Activated CD8-positive, alpha-beta memory T cell treated with anti-CD3 and anti-CD28 coated beads for 1 hour (primary cell): ENCODE measurements at places on chromosomes 3 and 15.

DNA sequence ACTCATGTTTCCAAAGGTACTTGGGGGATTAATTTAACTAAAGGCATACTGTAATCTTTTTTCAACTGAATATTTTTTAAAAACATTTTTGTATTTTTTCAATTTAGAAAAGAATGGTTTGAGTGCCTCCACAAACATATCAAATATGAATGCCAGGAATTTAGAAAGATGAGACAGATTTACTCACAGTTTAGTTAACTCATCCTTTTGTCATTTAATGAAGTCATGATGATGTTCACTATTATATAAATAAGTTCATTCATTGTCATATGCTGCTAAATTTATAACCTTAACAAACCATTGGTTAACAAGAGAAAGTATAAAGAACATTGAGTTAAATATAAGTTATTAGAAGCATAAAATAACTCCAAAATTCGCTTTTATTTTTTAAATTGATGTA lies 50.0 kb downstream of the FGF7 start:
- DNase-seq: no peak

GRCh38 chr15:40282147-40282868 lies 556 bp downstream of the ANKRD63 start:
- DNase-seq: no peak

- no peak for DNase-seq
Measured at GRCh38 chr3:183244981-183245476, 8.0 kb upstream of the B3GNT5 start.

DNA sequence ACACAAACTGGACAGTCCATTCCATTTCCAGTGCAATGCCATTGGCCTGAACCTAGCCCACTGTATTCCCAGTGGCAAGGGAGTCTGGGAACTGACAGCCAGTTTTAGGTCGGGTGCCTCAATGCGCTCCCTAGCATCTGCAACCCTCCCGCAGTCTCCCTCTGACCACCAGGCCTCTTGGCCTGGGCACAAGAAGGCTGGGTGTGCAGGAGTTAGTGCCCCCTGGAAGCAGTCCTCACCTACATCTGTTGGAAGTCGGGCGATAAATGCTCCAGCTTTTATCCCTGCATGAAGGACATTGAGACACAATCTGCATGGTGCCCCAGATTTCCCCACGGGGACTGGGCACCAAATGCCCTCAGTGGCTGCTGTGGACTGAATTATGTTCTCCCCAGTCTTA lies 12.7 kb downstream of the C3orf22 start:
- no peak for DNase-seq

GRCh38 chr3:184314363-184314699 lies at the start of gene EIF4G1:
EIF4G1 (plus strand) TSS chr3:184314606; CDS start chr3:184315797, 1,191 bp downstream.
- peak; percentile 78 for DNase-seq

- no peak for DNase-seq
Measured at GRCh38 chr3:120114981-120115380, 20.7 kb upstream of the GSK3B start.

- DNase-seq: no peak
Measured at GRCh38 chr3:142568393-142569017, 10.0 kb downstream of the ATR start.

GRCh38 chr3:140956058-140956835 lies 14.6 kb downstream of the SLC25A36 start:
- DNase-seq: no peak

GRCh38 chr3:64680334-64680733 lies 7.5 kb downstream of the ADAMTS9 start:
- DNase-seq: no peak

- DNase-seq: no peak
Measured at GRCh38 chr3:48945432-48945831, 26.8 kb downstream of the ARIH2 start.

DNA sequence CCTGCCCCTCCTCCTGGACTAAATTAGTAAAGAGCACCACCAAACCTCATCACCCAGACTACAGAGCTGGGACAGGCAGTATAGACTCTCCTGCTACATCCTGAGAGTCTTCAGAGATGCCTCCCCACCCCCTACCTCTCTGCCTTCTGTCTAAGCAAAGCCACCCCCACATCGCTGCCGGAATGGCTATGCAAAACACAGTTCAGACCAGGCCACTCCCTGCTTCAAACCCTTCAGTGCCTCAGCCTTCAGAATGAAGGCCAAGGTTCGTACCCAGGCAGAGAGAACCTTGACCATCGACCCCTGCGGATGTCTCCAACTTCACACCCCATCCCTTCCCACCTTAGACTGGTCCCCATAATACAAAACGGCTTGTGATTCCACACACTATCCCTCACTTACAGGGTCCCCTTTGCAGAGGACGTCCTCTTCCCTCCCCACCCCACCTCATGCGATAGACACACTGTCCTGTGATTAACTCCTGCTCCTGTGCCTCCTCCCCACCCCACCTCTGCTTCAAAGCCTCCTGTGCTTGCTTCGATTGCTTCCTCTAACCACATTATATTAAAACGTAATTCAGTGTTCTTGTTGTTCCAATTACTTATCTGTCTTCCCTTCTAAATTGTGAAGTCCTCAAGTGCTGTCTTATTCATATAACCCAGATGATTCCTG lies 175.3 kb downstream of the UACA start:
- DNase-seq: no peak

- no peak for DNase-seq
Measured at GRCh38 chr3:148582126-148582525, 115.6 kb upstream of the AGTR1 start.

DNA sequence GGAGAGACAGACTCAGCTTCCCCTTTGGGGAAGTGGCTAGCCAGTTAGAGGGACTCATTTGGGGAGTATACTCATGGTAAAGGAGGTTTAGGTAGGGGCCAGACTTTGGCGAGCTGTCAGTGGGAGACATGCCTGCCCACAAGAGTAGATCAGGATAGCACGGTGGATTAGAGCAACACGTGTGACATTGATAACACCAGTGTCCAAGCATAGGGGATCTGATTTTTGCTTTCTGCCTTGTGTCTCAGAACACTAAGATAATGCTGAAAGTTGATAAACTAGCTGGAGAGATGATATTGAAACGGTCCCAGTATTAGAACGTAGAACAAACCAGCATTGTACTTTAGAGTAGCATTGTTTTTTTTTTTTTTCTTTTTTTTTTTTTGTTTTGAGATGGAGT lies 25.9 kb downstream of the MAP6D1 start:
- DNase-seq: no peak

- no peak for DNase-seq
Measured at GRCh38 chr15:70826634-70827033, 27.3 kb downstream of the LARP6 start.

DNA sequence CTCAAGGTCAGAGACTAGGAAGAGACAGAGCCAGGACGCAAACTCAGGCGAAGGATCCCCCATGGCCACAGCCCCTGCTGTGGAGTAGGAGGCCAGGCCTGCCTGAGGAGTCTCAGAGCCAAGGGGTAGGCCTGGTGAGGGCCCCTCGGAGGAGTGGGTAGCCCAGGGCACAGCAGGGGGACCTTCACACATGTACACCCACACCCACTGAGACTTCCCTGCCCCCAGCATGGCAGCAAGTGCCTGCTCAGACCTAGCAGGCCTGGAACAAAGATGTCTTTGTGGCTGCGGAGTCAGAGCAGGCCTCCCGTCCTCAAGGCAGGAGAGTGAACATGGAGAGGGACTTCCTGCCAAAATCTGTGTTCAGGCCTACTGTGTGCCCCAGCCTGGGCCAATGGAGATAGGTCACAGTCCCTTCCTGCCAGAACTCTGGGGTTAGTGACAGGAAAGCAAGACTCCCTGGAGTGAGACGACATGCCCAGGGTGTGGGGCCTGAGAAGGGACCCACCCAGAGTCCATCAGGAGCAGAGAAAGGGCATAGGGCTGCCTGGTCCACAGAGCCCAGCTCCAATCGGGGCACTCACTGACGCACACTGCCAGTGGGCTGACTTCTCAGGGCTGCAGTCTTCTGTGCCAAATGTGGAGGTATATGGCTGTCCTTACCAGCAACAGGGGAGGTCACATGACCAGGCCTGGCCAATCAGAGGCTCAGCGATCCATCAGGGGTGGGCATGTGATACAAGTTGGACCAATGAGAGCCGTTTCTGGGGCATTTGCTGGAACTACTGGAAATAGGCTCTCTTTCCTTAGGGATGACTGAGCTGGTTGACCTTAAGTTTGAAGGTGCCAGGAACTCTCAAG lies 2.3 kb downstream of the GRIP2 start:
- no peak for DNase-seq

DNA sequence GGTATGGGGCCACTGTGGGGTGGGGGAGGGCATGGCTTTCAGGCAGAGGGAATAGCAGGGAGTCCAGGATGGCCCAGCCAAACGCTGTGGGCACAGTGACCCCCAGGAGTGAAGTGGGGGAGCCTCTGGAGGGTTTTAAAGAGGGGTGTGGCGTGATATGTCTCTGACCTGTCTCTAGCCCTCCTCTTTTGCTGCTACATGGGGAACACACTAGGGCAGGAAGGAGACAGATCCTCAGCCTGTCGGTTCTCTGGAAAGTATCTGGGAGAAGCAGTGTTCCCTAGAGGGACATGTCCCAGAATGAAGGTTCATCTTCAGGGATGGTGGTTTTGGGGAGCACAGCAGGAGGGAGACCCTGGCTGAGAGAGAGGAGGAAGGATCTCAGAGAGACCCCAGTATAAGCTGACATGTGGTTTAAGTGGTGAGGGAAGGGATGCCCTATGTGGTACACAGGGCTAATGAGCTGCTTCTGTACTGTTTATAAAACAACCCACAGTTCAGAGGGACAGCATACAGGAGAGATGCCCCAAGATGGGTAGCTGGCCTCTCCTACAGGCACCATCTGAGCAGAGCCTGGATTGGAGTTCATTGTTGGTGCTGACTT lies 37.7 kb downstream of the TRIM71 start:
- no peak for DNase-seq

DNA sequence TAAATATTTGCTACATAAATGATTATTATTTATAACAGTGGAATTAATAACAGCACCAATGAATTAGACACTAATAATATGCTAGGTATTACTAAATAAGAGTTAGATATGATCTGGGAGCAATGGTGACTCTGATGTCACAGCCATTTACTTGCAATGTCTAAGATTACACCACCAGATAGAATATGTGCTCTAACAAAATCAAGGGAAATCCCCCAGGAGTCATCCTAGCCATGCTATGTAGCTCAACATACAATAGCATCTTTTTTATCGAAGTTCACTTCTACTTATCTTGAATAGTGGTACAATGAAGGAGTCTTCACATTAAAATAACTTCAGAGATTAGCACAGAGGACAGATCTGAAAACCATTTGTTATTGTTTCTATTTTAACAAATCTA lies 154.0 kb downstream of the FMN1 start:
- DNase-seq: no peak

DNA sequence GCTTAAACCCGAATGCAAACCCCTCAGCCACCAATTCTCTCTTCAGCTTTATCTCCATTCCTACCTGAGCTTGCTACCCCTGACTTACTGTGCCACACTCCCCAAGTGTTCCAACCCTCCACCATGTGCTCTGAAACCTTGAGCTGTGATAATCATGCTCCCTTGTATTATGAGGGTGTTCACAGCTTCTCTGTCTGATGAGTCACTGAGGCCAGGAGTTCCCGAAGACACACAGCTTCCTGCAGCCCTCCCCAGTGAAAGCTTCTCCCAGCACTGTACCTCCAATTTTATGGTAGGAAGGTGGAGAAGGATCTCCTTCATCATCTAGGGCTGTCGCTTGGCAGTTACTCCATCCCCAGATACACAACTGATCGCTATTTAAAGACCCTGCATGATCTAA lies 24.9 kb downstream of the STAC start:
- no peak for DNase-seq

- DNase-seq: no peak
Measured at GRCh38 chr3:71582612-71583565, 639 bp downstream of the FOXP1 start.

- DNase-seq: no peak
Measured at GRCh38 chr3:33111581-33111980, 2.2 kb upstream of the CRTAP start.

DNA sequence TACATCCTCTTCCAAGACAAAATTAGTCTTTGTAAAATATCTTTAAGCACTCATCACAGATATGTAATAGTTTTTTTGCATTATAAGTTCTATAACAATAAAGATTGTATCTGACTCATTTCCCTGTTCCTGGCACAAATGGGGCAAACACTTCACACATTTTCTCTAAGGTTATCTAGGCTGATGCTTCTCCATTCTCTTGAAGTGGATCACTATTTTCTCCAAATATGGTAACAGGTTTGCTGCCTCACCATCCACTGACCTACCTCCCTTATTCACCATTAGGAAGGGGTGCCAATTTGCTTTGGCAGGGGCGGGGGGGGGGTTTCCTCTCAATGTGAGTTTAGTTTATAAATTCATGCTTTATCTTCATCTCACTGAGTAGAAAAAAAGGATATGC lies 767.7 kb upstream of the LMCD1 start:
- DNase-seq: no peak

GRCh38 chr15:73782344-73782959 lies 29.3 kb upstream of the INSYN1 start:
- no peak for DNase-seq
